ENCODE measurements at places on chromosomes 6 and 20.

GRCh38 chr6:168132531-168133167, 53.6 kb upstream of the FRMD1 start:
- no peak for DNase-seq

DNA sequence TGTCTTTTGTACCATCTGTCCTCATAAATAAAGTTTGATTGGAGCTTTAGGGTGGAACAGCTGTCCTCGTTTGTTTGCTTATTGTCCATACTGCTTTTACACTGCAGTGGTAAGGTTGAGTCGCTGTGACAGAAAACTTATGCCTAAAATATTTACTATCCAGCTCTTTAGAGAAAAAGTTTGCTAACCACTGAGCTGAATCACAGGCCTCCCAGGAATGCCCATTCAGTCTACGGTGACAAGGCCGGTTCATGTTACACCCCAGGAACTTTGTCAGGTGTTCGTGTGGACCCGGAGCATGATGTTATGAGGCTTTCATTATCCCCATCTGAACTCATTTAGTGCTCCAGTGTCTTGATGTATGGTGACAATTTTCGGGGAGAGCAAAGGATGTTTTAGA, 401.1 kb downstream of the SAMD5 start:
- DNase-seq, result no peak

GRCh38 chr6:97207383-97207782, 75.6 kb downstream of the MMS22L start:
- no peak for DNase-seq

DNA sequence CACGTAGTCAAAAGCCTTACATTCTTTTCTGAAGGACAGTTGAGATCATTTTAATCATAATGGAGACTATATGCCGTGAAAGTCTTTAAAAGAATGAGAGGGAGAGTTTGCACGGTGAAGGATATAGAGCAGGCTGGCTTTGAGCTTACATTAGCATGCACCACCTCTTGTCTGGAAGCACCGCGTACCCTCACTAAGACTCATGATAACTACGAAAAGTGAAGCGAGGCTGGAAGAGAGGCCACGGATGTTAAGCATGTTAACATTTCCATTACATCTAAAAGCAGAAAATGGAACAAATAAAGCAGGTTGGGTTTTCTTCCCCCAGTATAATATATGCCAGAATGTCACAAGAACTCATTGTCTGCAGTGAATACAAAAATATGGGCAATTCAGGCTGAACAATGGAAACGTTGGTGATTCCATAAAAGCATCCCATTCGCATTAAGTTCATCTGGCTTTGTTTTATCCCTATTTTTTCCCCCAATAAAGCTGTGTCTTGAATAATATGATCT, 40.6 kb upstream of the NKX2-2 start:
- no peak for DNase-seq

DNA sequence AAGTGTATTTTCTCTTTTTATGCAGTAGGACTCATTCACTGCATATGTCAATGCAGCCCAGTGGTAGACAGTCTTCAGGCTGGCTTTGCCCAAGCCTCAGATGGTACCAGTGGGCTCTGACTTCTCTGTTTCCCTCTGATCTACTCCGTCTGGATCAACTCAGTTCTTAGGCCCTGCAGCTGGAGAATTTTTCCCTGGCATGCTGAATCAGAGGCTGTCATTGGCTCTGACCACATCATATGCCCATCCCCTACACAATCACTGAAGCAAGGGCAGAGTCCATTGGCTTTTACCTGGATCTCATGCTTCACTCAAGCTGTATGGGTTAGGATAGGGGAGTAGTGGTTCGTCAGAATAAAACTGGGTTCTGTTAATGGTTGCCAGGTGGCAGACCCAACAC, 57.8 kb downstream of the KIZ start:
- no peak for DNase-seq

DNA sequence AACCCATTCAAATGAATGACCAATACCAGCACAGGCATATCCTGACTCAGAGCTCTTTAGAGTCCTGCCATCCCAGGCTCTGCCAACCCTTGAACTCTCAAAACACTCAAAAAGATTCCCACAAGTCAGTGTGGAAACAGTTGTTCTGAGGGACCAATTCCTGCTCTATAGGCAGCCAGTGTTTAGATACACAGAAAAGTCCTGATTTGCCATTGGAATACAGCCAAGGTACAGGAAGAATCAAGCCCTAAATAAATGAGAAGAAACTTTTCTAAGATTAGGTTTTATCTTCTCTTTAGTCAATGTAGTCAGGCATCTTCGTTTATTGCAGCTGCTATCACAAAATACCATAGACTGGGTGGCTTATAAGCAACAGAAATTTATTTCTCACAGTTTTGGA, 626.8 kb upstream of the ARID1B start:
- no peak for DNase-seq

DNA sequence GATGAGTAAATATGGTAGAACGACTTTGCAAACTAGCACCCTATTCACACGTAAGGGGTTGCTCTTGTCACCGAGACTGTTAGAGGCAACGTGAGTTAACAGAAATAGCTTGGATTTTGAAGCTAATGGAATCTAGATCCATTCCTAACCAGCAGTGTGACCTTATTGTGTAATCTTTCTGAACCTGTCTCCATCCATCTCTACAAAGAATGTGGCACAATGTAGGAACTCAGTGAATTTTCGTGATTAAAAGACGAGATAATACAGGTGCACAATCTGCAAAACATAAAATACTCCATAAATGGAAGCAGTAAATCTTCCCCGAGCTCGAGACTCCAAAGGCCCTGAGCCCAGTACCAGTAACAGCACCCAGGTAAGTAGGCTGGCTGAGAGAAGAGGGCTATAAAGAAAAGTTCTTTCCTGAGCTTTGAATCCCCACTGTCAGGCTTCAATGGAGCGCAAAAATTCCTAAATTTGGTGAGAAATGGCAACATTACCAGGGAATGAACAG, 801 bp upstream of the KIFC1 start:
- no peak for DNase-seq

DNA sequence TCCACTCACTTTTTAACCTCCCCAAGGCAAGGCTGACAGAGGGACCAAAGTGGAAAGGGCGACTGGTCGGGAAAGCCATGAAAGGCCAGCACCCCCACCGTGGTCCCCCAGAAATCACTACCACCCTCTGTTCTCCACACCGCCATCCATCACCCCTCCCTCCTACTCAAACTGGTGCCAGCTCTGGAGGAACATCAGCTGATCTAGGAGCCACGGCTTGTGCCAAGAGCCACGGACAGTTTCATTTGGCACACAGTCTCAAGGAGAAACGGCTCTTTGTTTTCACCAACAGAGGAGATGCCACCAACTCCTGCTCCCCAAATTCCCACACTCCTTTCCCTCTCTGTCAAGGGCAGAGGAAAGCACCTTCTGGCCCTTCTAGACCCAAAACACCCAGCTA, 26.0 kb downstream of the TBC1D7 start:
- DNase-seq, result no peak

DNA sequence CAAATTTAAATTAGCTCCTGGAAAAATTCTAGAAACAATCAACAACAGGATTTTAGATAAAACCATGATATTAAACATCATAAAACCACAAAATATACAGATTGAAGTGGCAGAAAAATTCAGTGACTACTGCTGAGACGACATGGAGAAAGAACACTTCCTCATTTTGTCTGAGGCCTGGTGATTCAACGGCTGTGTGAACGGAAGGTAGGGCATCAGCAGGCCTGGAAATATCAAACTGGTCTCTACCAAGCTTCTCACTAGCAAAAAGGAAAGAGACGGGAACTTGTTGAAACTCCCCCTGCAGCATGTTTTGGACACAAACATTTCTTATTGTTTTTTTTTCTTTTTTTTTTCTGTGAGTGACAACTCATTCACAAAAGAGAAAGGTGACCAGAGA, 58.0 kb upstream of the AHI1 start:
- no peak for DNase-seq
